AG08396 (cell line): ENCODE measurements at places on chromosomes 2 and 18.
A peak's percentile ranks its signal among the peaks of the same experiment; 100 is the strongest.

DNA sequence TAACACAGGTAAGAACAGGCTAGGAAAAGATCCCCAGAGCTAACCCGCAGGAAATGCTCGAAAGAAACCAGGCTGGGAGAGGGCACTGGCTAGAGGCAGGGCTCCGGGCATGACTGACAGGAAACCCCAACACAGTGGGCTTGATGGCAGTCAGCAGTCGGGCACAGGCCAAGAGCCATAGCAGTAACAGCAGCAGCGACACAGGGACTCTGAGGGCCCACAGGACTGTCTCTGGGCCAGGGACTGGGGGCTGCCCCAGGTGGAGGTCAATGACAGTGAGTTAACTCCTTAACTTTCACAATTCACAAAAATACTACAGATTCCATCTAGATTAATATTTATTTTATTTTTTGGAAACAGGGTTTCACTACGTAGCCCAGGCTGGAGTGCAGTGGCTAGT is 37.3 kb upstream of the ASPRV1 start:
- no peak for DNase-seq

DNA sequence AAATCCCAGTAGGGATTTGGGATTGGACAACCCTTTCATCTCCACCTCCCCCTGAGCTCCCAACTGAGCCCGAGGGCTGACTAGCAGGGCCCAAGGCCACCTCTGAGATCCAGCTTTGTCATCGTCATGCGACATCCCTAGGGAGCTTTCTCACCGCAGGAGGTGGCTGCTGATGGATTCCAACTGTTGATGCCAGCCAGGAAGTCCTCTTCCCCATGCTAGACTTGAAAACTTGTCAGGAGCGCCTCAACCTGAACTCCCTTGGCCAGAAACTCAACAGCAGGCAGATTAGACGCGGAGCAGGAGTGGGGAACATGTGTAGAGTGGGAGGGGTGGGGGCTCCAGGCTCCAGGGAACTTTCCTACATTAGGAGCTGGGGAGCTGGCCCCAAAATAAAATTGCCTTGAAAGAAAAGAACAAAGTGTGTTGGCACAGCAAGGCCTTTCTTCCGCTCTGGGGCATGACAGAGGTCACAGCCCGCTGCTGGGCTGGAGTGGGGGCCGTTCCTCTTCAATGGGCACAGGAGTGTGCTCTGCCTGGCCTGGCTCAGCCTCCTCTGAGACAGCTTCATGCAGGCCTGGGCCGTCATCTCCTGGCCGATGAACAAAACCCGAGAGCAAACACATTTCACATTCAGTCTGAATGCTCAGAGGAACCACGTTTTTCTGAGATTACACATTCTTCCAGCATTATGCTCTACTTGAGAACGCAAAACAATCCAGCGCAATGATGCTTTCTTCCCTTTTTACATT is 34.5 kb downstream of the EMILIN2 start:
- peak; percentile 89 for DNase-seq

DNA sequence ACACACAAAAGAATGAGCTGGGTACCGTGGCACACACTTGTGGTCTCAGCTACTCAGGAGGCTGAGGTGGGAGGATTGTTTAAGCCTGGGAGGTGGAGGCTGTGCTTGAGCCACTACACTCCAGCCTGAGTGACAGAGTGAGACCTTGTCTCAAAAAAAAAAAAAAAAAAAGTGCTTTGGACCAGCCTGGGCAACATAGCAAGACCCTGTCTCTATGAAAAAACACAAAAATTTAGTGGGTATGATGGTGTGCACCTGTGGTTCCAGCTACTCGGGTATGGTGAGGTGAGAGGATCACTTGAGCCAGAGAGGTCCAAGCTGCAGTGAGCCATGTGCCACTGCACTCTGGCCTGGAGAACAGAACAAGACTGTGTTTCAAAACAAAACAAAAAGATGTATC is 10.4 kb downstream of the ZNF512 start:
- no peak for DNase-seq

- no peak for DNase-seq
These were observed 99.8 kb downstream of the SMAD7 start for GRCh38 chr18:48850822-48851598.

DNA sequence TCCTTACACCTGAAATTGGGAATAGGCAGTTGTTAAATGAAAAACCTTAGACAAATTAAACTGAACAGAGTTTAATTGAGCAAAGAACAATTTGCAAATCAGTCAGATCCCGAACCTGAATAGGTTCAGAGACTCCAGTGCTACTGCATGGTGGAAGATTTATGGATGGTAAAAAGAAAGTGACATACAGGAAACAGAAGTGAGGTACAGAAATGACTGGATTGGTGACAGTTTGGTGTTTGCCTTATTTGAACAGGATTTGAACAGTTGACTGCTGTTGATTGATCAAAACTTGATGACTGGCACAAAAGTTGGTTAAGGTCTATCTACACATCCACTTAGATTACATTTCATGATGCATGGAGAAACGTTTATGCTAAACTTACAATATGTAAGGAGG is 248.8 kb downstream of the HNMT start:
- DNase-seq: no peak

- DNase-seq: no peak
These were observed 61.6 kb upstream of the LINC00305 start for GRCh38 chr18:64210401-64210949.

- DNase-seq: no peak
These were observed 69.9 kb upstream of the HS6ST1 start for GRCh38 chr2:128388499-128388941.

DNA sequence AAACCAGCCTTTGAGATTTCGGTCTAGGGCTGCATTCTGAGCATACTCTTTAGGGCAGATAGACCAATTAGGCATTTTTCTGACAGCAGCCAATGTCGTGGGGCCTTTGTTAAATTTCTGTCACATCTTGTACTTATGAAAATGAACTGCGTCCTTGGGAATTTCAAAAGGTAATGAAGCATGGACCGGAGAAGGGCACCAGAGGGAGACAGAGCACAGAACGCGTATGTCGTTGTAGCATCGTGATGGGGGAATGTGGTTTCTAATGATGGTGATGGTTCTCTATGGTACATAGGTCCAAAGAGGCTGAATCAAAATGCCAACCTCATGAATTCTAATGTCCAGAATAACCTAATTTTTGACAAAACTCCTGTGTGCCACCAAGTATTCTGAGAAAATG is 483.9 kb upstream of the CRIM1 start:
- peak; percentile 7 for DNase-seq

- DNase-seq: peak; percentile 64
These were observed 26.4 kb downstream of the RTP5 start for GRCh38 chr2:241895712-241896641.

GRCh38 chr2:43059183-43059897 is 167.1 kb downstream of the ZFP36L2 start:
- DNase-seq: peak; percentile 92

GRCh38 chr2:238869293-238870124 is 21.6 kb downstream of the TWIST2 start:
- DNase-seq: no peak

DNA sequence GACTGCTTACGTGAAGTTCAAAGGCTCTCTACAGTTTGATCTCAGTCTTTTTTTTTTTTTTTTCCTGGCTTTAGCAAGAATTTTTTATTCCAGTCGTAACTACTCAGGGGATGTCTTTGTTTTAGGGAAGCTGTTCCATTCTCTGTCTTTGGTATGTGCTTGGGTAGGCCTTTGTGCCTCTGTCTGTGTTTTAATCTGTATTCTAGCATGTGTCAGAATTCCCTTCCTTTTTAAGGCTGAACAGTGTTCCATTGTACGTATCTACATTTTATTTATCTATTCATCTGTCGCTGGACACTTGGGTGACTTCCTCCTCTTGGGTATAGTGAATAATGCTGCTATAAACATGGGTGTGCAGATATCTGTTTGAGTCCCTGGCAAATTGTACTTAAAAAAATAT is 42.6 kb downstream of the MYO1B start:
- no peak for DNase-seq

GRCh38 chr2:71700658-71701397 is 247.5 kb downstream of the DYSF start:
- peak; percentile 49 for DNase-seq

- peak; percentile 30 for DNase-seq
These were observed 28.8 kb upstream of the DDX18 start for GRCh38 chr2:117785740-117786139.

GRCh38 chr2:234292205-234292961 is 204.5 kb downstream of the ARL4C start:
- DNase-seq: no peak

GRCh38 chr18:36427831-36428230 is 130.3 kb downstream of the FHOD3 start:
- DNase-seq: no peak

DNA sequence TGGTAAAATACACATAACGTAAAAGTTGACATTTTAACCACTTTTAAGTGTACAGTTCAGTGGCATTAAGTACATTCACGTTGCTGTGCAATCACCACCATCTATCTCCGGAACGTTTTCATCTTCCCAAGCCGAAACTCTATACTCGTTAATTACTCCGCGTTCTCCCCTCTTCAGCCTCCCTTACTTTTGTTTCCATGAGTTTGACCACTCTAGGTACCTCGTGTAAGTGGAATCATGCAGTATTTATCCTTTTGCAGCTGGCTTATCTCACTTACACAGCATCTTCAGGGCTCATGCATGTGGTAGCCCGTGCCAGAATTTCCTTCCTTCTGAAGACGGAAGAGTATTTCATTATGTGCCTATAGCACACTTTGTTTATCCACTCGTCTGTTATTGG is 225.2 kb downstream of the SLC4A3 start:
- no peak for DNase-seq

- no peak for DNase-seq
These were observed 720.8 kb upstream of the REG3G start for GRCh38 chr2:78304678-78305077.

GRCh38 chr2:212157012-212157411 is 381.6 kb downstream of the ERBB4 start:
- peak; percentile 12 for DNase-seq

DNA sequence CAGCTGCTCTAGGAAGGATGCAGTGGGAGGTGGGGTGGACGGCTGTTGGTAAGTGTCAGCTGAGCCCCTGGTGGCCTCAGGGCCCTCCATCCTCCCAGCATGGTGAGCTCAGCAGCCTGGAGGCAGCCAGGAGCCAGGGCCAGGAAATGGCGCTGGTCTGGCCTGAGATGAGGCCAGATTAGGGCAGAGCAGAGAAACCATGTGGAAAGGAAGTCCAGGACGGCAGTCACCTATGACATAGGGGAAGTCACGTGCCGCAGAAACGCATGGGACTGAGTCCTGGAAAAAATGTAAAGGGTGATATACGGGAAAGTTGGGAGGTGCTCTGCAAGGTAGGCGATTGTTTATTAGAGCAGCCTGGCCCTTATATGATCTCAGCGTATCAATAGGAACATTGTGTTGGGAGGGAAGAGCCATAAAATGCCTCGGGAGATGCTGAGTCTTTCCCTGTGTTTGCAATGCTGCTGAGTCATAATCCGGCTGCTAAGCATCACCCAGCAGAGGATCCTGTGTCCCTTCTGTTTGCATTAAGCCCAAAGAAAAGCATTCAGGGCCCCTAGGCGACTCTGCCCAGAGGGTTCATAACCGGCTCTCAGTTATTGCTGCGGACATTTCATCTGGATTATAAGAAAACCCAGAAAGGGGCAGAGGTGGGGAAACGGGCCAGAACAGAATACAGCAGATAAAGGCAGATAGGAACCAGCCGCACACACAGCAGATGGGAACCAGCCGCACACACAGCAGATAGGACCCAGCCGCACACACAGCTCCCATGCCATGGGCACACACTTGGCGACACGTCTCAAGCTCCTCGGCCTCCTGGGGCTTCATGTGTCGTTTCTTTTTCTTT is 30.3 kb upstream of the B3GNT7 start:
- DNase-seq: peak; percentile 78
